ENCODE measurements at places on chromosomes 5 and 9.

DNA sequence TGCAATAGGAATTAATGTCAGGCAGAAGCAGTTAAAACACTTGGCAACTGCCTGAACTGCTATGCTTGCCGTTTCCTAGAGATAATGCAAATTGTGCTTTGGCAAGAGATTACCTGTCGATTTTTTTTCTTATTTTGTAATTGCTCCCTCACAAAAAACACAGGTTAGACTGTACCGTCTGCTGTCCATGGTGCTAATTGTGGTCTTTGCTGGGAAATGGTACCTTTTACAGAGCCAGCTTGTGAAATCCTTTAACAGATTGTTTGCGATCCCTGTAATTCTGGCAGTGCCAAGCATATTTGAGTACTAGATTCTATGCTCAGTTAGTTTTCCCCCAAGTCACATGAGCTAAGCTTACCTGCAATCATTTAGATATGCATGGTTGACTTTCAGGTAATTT is 2125.8 kb upstream of the WWC1 start:
- DNase-seq: no peak

DNA sequence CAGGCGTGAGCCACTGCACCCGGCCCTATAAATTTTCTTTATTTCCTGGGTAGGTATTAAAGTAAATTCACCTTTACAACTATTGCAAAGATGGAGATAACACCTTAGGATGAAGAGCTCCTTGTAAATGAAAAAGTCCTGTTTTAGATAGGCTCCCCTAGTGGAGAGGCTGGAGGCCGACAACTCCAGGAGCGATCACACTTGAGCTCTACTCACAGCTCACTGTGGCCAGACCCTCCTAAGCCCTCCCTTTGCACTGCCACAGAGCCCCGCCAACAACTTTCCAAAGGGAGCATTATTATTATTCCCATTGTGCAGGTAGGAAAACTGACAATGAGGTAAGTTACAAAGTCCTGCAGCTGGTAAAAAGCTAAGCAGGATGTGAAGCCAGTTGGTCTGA is 139.1 kb upstream of the ERCC6L2 start:
- DNase-seq: no peak

DNA sequence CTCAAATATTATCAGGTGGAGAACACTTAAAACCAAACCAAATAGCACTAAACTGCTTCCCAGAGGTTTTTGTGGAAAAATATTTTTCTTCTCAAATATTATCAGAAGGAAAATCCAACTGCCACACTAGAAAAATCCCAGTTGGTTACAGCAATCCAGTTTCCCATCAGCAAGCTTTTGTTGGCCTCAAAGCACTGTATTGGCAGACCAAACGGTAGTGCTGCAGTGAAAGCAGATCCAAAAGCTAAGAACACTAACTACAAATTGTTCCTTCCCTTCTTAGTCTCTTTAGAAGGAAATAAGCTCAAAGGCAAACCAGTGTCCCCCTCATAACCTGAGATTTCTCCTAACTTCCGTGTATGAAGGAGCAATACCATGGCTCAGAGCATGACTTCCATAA is 105.3 kb downstream of the TRIM36 start:
- DNase-seq: no peak

- no peak for DNase-seq
These were observed 104.1 kb downstream of the TSSK1B start for GRCh38 chr5:113330533-113331208.

DNA sequence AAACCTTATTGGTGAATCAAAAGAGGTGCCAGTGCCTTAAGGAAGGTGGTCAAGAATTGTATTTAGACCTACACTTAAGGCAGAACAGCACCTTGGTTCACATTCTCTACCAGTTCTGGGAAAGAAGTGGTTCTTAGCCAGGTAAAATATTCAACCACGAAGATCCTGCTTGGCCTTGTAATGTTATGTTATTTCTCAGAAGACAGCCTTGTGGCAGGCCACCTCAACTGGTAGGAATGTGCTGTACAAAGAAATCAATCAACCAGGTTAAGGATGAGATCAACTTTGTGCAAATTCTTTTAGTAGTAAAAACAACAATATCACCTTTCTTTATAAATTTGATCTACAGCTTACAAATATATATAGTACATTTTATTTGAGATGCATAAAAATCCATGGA is 246.8 kb downstream of the ARRDC3 start:
- no peak for DNase-seq

DNA sequence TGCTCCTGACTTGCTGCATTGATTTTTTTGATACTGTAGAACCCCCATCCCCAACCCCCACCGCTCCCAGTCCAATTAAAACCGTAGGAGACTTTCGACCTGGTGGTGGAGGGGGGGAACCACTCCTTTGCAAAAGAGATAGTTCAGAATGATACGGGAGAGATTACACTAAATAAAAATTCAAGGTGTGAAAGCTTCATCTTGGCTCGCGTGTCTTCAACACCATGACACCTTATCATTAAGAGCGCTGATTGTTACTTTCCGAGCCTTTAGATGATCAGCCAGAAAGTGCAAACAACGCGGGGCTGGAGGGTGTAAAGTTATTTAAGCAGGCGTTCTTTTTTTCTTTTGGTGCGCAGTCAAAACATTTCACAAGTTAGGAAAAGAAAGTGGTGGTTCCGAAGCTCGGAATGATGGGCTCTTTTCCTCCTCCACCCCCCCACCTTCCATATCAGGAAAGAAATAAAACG is 1.3 kb upstream of the ZNF462 start:
- DNase-seq: no peak

- no peak for DNase-seq
These were observed 31.5 kb downstream of the SLC6A3 start for GRCh38 chr5:1413611-1414241.

- no peak for DNase-seq
These were observed 142.0 kb upstream of the RORB start for GRCh38 chr9:74355107-74355506.

DNA sequence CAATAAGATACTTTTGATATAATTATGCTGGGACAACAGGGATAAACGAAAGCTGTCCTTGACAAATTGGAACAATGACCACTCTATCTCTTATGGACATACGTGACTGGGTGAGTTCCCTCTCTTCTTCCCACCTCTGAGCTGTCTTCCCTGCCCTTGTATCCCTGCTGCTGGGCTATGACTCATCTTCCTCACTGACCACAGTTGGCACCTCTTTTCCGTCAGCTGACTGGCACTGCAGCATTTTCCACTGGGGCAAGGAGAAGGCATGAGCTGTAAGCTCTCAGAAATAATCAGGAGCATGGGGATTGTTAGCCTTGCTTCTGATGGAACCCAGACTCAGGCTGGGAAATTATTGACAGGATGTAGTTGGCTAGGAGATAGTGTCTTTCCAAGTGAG is 48.7 kb downstream of the PCSK1 start:
- DNase-seq: no peak

DNA sequence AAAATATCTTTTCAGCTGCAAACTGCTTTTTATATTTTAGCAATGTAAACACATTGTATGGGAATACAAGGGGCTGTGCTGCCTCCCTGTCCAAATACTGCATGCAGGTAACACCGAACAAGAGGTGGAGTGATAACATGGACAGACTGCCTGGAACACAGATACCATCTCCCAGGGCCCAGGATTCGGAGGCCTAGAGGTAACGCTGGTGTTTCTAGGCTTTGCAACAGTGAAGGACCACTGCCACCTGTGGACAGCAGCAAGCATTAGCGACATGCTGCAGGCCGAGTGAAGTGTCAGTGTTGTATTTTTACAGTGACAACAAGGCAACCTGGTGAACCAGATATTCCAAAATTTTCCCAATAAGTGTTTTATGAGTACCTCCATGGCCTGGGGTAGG is 379.1 kb downstream of the DMRT2 start:
- no peak for DNase-seq

- DNase-seq: no peak
These were observed 327.3 kb downstream of the CDH18 start for GRCh38 chr5:19660679-19661078.

GRCh38 chr5:145948921-145949320 is 12.5 kb downstream of the SH3RF2 start:
- no peak for DNase-seq

GRCh38 chr5:142969624-142970439 is 199.7 kb downstream of the ARHGAP26 start:
- no peak for DNase-seq
